ENCODE measurements at places on chromosomes 16 and 17.

- DNase-seq: no peak
Measured at GRCh38 chr16:89256651-89257254, 39.2 kb downstream of the ZNF778 start.

GRCh38 chr17:74292495-74292894 is 18.5 kb downstream of the DNAI2 start:
- DNase-seq: no peak

- DNase-seq: no peak
Measured at GRCh38 chr17:8925808-8926207, 39.7 kb downstream of the PIK3R5 start.

GRCh38 chr16:19168371-19169081 is 486 bp downstream of the SYT17 start:
- DNase-seq: peak; percentile 49

Data from nephron progenitor cell (in vitro differentiated cells).